ENCODE measurements at places on chromosomes 2 and 18.
A peak's percentile ranks its signal among the peaks of the same experiment; 100 is the strongest.

DNA sequence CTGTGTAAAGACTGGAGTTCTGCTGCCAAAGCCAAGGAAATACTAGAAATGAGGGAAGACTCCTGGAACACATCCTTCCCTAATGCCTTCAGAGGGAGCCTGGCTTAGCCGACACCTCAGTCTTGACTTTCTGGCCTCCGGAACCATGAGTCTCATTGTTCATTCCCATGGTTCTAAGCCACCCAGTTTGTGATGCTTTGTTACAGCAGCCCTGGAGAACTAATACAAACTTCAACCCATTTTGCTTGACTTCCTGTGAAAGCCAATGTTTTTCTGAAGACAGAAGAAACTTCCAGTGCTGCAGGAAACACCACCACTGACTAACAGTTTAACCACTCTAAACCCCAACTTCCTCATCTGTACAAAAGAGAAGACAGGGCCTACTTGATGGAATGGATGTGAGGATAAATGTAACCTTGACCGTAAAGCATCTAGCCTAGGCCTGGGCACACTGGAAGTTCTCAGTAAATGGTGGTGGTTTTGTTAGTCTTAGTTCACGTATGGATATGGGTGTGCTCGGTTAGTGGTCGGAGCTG is 85.9 kb upstream of the RFX8 start:
- DNase-seq: no peak

DNA sequence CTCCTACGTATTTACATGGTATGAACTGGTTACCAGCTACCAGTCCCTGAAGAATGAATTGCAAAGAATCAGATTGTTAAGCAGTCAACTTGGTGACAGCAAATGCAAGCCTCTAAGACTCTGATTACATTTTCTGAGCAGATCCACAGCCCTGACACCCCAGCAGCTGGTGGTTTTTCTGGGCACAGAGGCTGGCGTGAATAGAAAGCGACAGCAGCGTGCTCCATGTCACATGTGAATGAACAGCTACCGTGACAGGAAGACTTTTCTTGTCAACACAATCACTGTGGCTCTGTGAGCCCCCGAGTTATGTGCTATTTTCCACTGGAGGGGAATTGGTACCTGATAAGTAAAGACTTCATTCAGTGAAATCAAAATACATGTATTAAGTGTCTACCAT is 93.2 kb upstream of the CBLN2 start:
- no peak for DNase-seq

- no peak for DNase-seq
Observed at GRCh38 chr2:236178890-236179235, 10.7 kb upstream of the GBX2 start.

GRCh38 chr2:36318547-36318946 is 37.0 kb upstream of the CRIM1 start:
- no peak for DNase-seq

DNA sequence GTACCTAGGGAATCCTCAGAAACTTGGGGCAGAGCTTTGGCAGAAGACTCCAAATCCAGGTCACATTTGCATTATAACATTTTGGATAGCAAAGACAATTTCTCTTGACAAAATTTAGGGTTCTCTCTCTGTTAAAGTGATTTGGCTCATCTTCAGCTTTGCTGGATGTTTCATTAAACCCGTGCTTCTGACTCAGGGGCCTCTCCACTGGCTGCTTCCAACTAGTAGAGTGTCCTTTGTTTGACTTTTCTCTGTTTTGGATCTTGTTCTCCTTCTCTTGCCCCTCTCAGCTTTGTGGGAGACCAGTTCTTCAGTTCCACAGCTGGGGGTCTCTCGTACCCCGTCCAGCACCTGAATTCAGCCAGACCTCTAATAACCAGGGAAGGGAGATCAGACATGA is 145.6 kb downstream of the PLCL1 start:
- DNase-seq: no peak

DNA sequence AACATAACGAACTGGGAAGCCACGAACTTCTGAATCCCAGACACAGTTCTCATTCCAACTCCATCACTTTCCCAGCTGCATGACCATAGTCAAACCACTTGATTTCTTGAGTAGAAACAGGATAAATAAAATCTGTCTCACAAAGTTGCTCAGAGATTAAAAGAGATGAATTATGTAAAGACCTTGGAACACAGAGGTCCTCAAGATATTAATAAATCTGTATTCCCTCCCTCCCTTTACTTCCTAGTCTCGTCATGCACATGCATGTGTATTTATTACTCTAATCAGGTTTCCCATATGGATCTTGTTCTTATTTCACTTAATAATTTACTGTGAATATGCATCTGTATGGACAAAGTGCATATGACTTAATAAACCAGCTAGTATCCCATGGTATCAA is 21.1 kb upstream of the CSRNP3 start:
- no peak for DNase-seq

- no peak for DNase-seq
Observed at GRCh38 chr2:16958266-16958665, 292.6 kb upstream of the CYRIA start.

DNA sequence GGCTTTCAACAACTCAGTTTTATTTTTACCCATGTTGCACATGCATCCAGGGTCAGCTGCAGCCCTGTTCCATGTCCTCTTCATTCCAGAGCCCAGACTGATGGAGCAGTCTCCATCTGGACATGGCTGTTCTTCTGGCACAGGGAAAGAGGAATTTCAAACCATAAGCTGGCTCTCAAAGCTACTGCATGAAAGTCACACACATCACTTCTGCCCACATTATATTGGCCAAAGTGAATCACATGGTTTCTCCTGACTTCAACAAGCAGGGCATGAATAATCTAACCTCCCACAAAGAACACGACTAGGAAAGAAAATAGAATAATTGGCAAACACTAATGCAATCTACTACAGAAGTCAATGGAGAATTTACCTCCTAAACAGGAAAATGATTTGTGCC is 94.2 kb downstream of the FTCDNL1 start:
- DNase-seq: no peak

- DNase-seq: no peak
Observed at GRCh38 chr2:43676322-43677050, at the start of gene C1GALT1C1L. Gene C1GALT1C1L, minus strand, starts transcription at chr2:43676429. Its CDS starts 107 bp downstream, at chr2:43676322.

DNA sequence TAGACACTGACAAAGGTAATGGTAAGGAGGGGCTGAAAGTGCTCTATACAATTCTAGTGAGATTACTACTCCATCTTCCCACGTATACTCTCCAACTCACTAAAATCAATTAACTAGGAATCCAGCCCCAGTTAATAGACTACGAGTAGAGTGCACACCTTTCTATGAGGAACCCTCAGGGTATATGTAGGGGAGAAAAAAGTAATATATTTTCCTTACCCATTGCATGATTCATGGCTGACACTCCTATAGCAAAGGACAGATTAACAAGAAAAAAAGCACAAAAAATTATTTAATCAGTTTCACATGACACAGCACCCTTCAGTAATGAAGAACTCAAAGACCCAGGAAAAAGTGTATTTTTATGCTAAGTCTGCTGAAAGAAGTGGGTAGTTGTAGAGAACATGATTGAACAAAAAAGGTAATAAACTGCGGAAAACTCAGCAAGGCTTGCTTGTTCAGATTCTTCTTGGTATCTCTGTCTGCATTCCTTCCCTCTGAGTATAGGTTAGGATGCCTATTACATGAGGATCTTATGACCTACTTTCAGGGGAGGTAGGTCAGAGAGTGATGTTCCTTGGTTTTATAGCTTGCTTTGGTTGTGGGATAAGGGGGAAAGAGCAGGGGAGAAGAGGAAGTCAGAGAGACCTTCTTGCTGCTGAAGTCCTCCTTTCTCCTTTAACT is 342.0 kb upstream of the DLGAP1 start:
- DNase-seq: no peak

GRCh38 chr18:21163647-21164547 is 52.3 kb upstream of the ROCK1 start:
- DNase-seq: no peak

DNA sequence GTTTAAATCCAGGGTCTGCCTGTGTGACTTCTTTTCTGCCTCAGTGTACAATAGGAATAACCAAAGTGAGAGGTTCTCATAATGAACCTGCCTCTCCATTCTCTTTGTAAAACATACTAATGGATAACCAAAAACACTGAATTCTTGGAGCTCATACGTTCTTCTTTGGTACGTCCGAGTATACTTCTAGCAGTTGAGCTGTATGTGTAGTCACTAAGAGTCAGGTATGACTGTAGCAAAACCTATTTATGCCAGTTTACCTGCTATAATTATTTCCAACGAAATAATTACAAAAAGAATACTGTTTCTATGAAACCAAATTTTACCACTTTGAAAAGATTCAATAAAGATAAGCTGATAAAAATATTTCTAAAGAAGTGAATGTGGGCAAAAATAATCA is 109.2 kb downstream of the IKZF2 start:
- no peak for DNase-seq

DNA sequence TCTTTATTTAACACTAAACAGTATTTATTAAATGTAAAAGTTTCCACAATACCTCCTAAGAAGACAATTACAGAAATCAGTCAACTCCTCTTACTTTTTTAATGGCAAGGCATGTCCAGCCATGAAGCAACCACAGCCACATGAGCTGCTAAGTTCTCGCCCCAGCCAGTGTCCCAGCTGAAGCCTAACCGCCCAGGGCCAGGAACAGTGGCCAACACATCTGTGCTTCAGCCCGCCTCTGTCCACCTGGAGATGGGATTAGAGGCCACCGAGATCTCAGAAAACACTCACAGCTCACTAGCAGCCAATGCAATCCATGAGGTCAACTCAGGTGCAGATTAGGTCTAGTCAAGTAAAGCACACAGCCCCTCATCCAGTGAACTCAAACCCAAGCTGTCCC is 40.2 kb downstream of the PID1 start:
- DNase-seq: no peak

- DNase-seq: no peak
Observed at GRCh38 chr18:72091369-72091768, 452.8 kb downstream of the CBLN2 start.

DNA sequence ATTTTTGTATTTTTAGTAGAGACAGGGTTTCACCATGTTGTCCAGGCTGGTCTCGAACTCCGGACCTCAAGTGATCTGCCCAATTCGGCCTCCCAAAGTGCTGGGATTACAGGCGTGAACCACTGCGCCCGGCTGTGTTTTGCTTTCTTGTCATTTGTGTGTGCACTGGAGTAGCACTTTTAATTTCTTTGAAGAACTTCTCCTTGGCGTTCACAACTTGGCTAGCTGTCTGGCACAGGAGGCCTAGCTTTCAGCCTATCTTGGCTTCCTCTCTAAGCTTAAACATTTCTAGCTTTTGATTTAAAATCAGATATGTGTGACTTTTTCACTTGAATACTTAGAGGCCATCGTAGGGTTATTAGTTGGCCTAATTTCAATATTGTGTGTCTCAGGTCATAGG is 93.0 kb downstream of the COMMD1 start:
- DNase-seq: no peak

- DNase-seq: no peak
Observed at GRCh38 chr2:203126996-203127395, 111.8 kb upstream of the CYP20A1 start.

GRCh38 chr2:219184121-219184520 is 6.0 kb downstream of the RETREG2 start:
- no peak for DNase-seq

DNA sequence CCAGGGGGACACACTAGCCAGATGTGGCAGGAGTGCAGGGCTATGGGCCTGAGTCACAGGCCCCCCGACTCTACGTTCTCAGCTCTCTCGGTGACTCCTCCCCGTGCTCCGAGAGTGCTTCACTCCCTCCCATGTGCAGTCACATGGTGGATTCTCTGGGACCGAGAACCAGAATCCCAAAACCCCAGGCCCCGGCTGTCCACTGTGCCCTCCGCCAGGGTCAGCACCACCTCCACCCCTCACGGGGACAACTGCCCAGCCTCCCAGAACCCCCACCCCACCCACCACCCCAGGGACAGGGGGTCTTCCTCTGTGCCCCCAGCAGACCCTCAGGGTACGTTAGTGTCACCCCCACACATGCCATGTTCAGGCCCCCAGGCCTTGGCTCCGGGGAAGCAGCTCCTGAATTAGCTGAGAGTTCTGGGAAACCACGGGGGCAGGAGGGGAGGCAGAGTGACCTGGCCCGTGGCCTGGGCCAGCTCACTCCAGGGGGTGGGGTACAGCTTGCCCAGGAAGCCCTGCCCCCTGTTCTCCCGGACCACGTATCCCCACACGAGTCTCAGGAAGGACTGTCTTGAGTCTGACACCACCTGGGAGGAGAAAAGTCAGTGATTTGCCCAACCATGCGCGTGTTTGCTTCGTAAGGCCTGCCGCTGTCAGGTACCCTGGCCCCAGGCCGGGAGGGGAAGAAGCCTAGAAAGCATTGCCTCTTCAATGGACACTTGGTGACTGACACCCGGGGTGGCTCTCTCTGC is 4.4 kb downstream of the RAMP1 start:
- DNase-seq: no peak

DNA sequence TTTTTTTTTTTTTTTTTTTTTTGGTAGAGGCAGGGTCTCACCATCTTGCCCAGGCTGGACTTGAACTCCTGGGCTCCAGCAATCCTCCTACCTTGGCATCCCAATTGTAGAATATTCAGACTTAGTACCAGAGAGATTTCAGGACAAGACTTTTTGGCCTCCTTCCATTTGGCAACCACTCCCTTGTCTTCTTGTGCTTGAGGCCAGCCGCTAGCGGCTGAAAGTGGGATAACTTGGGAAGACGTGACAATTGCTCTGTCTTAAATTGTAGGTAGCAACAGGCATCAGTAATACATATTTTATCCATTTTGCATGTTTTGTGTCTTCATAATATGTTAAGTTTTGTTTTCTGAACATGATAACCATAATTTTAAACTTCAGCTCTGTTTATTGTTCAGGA is 53.3 kb upstream of the TTN start:
- no peak for DNase-seq

GRCh38 chr18:61655630-61656029 is 237.2 kb downstream of the RNF152 start:
- peak; percentile 93 for DNase-seq

DNA sequence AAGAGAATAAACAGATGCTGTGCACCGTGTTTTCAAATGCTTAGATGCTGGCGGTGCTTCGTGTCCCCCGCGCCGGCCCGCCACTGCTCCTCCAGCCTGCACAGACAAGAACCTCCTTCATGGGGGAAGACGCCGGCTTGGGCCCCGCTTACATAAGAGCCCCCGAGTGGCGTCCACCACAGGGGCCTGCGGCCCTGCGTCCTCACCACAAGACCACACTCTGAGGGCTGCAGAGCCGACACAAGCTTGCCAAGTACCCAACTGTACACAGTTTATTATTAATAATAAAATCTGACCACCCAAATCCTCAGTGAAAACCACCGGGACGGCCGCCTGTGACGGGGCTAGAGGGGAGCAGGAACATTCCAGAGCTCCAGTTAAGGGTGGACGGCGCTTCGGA is 232.2 kb downstream of the HDAC4 start:
- no peak for DNase-seq

GRCh38 chr2:224986477-224986876 is 55.8 kb downstream of the DOCK10 start:
- DNase-seq: no peak

Measured in dermis microvascular lymphatic vessel endothelial cell (primary cell).